ENCODE measurements at places on chromosomes 3 and 15.

DNA sequence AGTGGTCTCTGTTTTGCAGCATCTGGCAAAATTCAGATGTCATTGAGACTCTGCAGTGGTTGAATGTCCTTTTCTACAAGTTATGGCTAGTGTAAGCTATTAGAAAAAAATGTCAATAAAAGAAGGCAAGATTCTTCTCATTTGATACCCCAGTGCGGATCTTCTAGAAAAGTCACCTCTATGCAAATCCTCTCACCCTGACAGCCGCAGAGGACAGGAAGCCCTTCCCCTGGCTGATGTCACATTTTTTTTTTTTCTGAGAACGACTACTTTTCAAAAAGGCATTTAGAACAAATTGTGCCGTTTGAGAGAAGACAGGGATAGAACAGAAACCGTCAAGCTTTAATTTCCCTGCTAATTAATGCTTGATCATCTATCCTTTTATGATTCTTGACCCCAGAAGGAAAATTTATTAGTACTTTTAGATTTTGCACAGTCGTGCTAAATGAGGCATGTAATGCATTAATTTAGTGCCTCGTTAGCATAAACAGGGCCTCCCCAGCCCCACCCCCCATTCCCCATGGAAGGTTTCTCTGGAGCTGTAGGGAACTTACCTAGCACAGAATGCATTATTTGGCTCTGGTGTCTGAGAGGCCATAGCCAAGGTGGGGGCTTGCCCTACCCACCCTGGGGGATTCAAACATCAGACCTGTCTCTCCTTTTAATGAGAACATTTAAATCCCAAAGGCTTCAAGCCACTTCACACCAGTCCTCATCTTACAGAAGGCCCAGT is 183.8 kb downstream of the OPA1 start:
- DNase-seq: no peak

- DNase-seq: no peak
These were observed 3.8 kb upstream of the KLHL40 start for GRCh38 chr3:42681361-42682038.

GRCh38 chr3:49606427-49606826 is 52.1 kb downstream of the BSN start:
- DNase-seq: no peak

GRCh38 chr3:186525369-186526255 is 18.6 kb downstream of the CRYGS start:
- DNase-seq: no peak

- no peak for DNase-seq
These were observed 37.7 kb upstream of the HES1 start for GRCh38 chr3:194098081-194098842.

DNA sequence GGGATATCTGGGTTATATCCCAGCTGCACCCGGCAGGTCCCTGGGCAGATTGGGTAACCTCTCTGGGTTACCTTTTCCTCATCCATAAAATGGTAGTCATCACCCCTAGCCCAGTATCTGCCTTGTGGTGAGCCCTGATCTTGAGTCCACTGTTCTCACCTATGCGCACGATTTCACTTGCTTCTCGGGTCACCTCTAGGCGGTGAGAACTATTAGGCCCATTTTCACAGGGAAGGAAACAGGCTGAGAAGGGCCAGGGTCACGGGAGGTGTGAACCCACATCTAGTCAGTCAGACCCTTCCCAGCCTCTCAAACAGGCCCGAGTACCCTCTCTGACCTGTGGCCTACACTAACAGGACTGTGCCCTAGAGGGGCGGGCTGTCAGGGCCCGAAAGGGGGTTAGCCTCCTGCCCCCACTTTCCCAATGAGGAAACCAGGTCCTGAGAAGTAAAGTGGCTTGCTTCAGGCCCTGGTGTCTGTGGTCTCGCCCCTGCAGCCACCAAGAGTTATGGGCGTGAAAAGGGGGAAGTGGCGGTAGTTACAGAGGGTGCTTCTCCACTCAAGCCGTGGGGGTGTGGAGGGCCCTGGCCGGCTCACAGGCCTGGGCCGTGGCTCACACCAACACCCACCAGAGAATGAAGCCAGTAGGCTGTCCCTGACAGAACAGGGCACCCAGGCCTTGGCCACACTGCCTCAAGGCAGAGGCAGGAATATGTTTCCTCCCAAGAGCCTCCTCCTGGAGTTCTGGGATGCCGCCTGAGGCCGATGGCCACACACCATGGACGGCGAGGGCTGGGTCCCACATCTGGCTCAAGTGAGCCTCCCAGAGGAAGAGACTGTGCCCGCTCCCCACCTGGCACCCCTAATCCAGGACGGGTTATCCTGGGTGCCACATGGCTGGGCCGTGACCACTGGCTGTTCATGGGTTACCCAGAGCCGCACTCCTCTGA is 19.5 kb downstream of the PSTPIP1 start:
- DNase-seq: no peak

- no peak for DNase-seq
These were observed 117.4 kb downstream of the EFHB start for GRCh38 chr3:19816631-19817030.

- DNase-seq: no peak
These were observed 18.4 kb upstream of the TRA2B start for GRCh38 chr3:185956244-185956643.

DNA sequence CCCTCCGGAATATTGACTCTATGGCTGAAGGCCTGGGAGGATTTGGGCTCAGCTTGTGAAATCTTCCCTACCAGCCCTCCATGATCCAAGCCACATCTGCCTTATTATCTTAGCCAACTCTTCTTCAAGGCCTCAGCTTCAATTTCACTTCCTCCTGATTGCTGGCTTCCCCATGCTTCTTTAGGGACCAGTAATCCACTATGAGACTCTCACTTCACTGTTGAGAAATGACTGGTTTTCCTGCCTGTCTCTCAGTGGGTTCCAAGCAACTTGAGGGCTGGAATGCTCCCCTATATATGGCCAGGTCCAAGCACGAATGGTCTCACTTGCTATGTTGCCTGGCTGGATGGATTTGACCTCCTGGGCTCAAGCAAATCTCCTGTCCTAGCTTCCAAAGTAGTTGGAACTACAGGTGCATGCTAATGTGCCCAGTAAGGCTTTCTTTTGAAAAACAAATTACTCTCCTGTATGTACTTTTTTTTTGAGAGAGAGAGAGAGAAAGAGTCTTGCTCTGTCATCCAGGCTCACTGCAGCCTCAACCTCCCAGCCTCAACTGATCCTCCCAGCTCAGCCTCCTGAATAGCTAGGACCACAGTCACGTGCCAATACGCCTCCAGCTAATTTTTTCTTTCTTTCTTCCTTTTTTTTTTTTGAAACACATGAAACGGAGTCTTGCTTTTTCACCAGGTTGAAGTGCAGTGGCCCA is 7.9 kb upstream of the PIK3CB start:
- no peak for DNase-seq

Data from progenitor cell of endocrine pancreas (in vitro differentiated cells).